Mesenteric fat pad (tissue), 1 donor: ENCODE measurements at places on chromosomes 16 and 17. TPM values are rescaled to one million over a fixed set of nuclear protein-coding genes. Genes with fewer than 3 reads are reported as not detected.

DNA sequence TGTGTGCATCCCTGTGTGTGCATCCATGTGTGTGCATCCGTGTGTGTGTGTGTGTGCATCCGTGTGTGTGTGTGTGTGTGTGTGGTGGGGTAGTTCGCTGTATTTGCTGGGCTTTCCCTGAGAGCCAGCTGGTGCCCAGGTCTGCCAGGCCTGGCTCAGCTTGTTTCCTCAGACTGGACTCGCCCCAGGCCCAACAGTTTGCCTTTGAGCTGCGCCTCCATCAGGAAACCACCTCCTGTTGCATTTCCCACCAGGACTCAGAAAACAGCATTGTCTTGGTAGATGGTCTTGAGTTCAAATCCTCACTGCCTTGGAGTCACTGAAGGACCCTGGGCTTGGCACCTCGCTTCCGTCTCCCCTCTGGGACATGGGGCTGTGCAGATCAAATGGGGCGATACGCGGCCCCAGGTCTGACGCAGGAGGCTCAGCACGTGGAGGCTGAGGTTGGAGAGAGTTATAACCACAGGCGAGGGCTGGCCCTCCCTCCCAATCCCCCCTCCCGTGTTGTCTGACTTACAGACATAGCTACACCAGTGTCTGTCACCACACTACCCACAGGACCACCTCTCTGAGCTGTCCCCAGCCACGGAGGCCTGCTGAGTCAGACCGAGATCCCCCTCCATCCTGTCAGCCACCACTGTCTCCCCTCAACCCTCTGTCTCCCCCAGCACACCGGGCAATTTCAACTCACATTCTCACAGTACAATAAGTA is 4.7 kb downstream of the ITGAE start:
- DNase-seq, result no peak

DNA sequence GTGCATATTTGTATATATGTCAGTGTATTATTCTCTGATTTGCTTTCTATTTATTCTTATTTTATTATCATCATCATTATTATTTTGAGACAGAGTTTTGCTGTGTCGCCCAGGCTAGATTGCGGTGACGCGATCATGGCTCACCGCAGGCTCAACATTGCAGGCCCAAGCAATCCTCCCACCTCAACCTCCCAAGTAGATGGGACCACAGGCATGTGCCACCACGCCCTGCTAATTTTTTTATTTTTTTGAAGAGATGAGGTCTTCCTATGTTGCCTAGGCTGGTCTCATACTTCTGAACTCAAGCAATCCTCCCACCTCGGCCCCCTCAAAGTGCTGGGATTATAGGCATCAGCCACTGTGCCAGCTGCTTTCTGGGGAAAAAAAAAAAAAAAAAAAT is 8.4 kb upstream of the ARHGAP17 start:
- DNase-seq, result no peak

GRCh38 chr17:40511667-40512220 is 10.3 kb upstream of the TNS4 start:
- peak; percentile 60 for DNase-seq

GSDMA gene
- total RNA-seq, result 2.2 TPM

KCNAB3 gene
- total RNA-seq, result 1.3 TPM

PRAC2 gene
- not detected for total RNA-seq

DNA sequence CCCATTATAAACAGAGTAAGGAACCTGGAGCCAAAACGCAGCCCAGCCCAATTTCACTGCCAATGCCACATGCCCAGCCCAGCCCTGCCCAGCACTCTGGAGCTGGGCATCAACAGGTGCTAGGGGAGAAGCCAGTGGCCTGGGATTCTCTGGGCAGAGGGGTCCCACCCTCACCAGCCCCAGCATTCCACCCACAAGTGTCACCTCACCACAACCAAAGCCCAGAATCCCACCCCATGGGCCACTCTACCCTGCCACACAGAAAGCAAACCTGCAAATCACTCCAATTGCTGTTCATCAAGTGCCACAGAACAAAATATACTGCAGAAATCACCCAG is 102.5 kb upstream of the CDH5 start:
- DNase-seq, result no peak

PLLP gene
- 1.8 TPM for total RNA-seq

GGT6 gene
- not detected for total RNA-seq

GRCh38 chr17:64393000-64393402 is 2.3 kb upstream of the PECAM1 start:
- DNase-seq, result peak; percentile 33

KRTAP4-3 gene
- not detected for total RNA-seq

ARHGAP44 gene
- total RNA-seq, result 4.1 TPM

DNA sequence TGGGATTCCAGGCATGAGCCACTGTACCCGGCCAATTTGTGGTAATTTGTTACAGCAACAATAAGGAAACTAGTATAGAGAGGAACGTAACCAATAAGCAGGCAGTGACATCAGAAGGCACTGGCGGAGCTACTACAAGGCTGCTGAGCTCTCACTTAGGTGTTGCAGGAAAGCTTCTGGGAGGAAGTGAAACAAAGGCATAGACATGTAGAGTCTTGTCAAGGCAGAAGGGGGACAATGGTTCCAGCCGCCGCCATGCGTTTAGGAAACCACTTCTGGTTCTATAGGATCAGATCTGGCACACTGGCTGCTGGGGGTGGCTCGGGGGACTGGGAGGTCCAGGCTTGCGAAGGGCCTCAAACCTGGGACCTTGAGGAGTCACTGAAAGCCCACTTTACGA is 9.4 kb upstream of the CPSF4L start:
- DNase-seq, result no peak

FOXF1 gene
- 4.2 TPM for total RNA-seq

DNA sequence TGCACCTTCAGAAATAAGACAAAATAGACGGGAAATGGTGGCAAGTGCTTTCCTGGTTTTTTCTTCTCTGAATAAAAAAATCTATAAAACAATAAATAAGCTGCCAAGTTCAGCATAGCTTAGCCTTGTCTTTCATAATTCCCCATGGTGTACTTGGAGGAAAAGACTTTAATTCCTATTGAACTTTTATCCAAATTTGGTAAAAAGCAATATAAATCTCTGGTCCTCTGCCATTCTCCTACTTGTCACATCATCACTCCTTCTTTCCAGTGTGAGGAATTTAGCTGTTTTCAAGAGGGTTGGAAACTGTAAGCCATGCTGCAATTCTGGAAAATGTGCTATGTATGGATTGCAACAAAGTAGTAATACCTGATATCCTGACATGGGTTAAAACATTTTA is 551.8 kb upstream of the KIF2B start:
- DNase-seq, result no peak

TLCD3A gene
- total RNA-seq, result 11.5 TPM

DNA sequence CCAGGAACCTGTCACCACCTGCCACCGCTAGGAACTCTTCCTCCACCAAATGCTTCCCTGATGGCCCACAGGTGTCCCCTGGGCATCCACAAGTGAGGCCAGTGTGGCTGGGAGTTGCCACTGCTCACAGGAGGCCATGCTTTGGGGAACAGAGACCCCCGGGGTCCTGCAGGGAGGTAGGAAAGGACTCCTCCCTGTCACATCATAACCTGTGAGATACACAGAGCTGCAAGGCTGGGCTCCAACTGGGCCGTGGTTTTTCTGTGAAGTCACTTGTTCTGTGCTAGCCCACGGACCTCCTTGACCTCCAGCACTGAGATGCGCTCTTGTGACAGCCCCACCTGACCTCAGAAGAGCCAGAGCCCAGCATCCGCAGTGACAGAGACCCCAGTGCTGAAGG is 311.2 kb downstream of the C16orf95 start:
- no peak for DNase-seq

- no peak for DNase-seq
Measured at GRCh38 chr16:28189245-28189644, 22.5 kb downstream of the XPO6 start.

CA4 gene
- 100 TPM for total RNA-seq

KIFC3 gene
- total RNA-seq, result 62.3 TPM

SLC7A5 gene
- total RNA-seq, result 9.4 TPM

C16orf87 gene
- total RNA-seq, result 6.8 TPM

- DNase-seq, result no peak
Measured at GRCh38 chr16:11587643-11588247, 1.0 kb upstream of the LITAF start.

CALCOCO2 gene
- total RNA-seq, result 168 TPM

DNA sequence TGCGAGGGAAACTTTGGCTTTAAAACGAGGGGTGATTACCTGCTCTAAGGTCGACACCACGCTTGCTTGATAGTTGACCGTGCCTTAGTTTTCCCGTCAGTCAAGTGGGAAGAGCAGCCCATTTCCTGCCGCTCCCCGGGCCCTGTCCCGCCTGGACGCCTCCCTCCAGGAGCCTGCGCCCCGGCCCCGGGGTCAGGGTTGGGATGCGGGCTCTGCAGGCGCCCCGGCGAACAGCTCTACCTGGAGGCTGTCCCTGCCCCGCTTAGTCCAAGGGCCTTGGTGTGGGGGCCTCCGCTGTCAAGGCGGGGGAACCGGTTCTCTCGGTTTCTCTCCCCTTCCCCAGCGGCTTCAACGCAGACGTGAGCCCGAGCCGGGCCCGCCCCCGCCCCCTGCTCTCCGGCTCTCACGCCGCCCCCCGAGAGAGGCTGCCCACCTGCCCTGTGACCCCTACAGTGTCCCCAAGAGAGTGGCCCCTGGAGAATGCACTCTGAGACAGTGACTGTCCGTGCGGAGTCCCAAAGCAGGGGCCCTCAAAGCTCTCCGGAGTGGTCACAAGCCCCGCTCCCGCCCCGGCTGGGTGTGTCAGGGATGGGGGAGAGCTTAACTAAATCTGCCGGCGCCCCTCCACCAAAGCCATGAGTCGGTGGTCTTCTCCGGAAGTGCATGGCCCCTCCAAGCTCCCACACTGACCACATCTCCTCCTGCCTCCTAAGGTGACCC is 117.4 kb upstream of the SMURF2 start:
- peak; percentile 83 for DNase-seq

- peak; percentile 87 for DNase-seq
Measured at GRCh38 chr17:47813077-47813476, 8.5 kb downstream of the OSBPL7 start.

GRCh38 chr17:61251939-61252865 is 147.4 kb upstream of the TBX2 start:
- peak; percentile 92 for DNase-seq

- no peak for DNase-seq
Measured at GRCh38 chr16:23433261-23433920, 19.6 kb downstream of the COG7 start.
